Effector memory CD8-positive, alpha-beta T cell (primary cell): ENCODE measurements at places on chromosomes 6 and 20.

DNA sequence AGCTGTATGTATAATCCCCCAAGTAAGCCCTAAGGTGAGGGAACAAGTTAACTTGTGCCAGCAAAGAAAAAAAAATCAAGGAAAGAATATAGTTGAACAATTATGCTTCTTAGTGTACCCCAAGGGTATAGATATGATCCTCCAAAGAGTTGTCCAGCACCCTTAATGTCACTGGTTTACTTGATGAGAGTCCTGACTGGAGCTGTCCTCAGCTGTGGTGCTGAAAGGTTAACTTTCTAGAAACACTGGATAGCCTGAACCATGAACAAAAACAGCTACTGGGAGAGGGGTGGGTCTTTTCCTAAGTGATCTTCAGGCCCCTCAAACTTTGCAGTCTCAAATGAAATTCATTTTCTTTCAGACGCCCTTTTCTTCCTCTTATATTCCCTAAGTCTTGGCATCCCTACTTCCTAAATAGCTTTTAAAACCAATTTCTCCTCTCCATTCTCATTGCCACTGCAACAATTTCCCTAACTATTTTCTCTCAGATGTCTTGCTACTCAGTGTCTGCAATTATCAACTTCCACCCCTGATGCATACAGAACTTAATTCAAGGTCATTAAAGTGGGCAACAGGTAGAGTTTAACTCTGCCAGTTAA is 83.5 kb upstream of the PROKR2 start:
- no peak for DNase-seq
- peaks cover 31% of the 10 kb centered on the region for H3K27me3 ChIP-seq
- H3K36me3 ChIP-seq = no peaks in the 10 kb centered on the region
- H3K4me3 ChIP-seq = no peak overlapping the region
- H3K27ac ChIP-seq = no peak overlapping the region

DNA sequence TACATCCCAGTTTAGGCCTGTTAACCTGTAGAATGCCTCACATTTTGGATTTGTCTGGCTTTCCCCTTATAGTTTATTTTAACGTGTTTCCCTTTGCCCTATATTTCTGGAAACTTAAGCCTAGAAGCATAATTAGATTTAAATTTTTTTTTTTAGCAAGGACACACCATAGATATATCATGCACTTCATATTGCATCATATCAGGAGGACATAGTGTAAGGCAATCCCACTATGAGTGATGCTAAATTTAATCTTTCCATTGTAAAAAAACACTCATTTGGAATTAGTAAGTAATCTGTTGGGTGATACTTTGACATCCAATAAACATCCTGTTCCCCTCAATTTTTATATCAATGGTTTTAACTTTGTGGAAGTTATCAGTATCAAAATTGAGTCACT is 10.3 kb upstream of the FAXC start:
- H3K4me1 ChIP-seq = no peaks in the 10 kb centered on the region
- H3K27ac ChIP-seq = no peak overlapping the region
- no peaks in the 10 kb centered on the region for H3K36me3 ChIP-seq
- DNase-seq = no peak
- no peak overlapping the region for H3K4me3 ChIP-seq

DNA sequence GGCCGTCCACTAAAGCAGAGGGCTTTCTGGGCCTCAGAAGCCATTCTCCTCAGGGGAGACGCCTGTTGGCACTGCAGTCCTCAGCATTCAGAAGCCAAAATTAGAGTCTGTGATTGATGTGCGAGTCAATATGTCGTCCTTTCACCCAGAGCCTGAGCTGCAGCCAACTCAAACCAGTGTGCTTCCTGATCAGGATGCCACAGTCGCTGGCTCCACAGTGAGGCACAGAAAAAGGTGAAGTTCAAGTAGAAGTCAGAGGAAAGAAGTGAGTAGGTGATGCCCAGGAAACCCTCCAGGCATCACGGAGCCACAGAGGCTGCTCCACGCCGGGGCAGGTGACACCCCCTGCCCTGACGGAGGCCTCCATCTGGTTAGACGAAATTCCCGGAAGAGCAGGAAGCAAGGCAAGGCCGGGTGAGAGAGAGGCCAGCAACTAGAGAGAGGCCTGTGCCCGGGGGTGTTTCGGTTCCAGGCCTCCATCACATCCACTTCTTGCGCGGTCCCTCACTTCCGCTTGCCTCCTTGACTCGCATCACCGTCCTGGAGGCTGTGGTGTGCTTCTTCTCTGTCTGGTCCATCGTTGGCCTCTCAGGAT is 177.7 kb upstream of the SNX9 start:
- H3K4me1 ChIP-seq = peaks cover 2% of the 10 kb centered on the region
- no peak overlapping the region for H3K27ac ChIP-seq
- H3K4me3 ChIP-seq = no peak overlapping the region

GRCh38 chr6:42333612-42334011 is 116.0 kb upstream of the MRPS10 start:
- DNase-seq = no peak
- no peak overlapping the region for H3K4me3 ChIP-seq
- peaks cover 50% of the 10 kb centered on the region for H3K4me1 ChIP-seq
- peak overlapping the region; percentile 71 for H3K27ac ChIP-seq

DNA sequence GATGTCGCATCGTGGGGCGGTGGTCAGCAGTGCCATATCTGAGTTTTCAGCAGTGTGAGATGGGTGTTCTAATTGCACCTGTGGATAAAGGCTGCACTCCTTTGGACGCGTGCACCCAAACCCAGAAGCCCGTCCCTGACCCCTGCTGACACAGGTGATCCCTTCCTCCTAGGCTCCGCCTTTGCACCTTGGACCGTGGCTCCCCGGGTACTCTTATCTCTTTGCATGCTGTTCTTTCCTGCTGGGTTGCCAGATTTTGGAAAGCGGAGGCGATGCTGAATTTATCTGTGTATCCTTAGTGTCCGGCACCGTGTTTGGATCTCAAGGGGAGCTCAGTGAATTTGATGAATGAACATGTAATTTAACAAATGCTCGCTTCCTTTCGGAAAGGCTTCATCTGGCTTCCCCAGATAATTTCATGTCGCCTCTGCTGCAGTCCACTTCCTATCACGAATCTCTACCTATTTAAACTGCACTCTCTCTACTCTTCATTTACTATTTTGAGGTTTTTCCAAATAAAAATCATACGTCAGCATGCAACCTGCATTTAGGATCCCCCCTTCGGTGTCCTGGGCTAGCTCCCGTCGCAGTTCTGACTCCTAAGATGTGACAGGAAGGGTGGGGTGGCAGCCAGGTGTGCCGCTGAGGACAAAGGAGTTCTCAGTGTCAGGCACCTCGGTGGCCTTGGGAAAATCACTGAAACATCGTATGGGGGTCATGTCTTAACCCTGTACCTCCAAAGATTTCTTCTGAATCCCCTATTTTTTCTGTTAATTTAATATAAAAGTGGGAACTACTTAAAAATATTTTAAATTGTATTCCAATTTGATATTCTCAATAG is 753 bp upstream of the PERP start:
- H3K4me1 ChIP-seq = peaks cover 18% of the 10 kb centered on the region
- no peaks in the 10 kb centered on the region for H3K27me3 ChIP-seq
- DNase-seq = no peak
- H3K36me3 ChIP-seq = no peaks in the 10 kb centered on the region
- H3K4me3 ChIP-seq = peak overlapping the region; percentile 89

DNA sequence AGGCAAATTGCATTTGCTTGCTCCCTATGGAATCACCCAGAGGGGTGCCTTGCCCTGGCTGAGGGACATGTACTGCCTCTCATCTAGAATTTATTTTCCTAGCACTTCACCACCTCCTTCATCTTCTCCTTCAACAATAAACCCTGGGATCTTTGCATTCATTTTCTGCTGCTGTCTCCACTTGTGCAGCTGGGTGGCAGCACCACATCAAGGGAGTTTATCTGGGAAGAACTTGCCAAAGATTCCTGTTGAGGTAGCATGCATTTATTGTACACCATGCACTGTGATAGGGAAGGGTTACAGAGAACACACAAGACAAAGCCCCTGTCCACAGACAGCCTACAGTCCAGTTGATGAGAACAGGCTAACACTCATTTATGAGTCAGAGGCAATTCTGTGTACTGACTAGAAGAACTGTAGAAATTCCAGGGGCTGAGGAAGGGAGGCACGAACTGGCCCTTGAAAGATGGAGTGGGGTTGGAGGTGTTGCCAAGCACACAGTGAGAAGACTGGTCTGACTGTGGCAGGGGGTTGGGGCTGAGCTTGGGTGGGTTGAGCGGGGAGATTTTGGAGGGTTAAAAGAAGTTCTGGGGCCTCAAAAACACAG is 17.5 kb downstream of the C20orf173 start:
- no peak overlapping the region for H3K4me3 ChIP-seq
- peaks cover 7% of the 10 kb centered on the region for H3K4me1 ChIP-seq
- peak overlapping the region; percentile 22 for H3K27ac ChIP-seq
- DNase-seq = no peak

- no peak overlapping the region for H3K4me3 ChIP-seq
- DNase-seq = no peak
- H3K27ac ChIP-seq = no peak overlapping the region
Measured at GRCh38 chr20:61733891-61734732, 331.6 kb downstream of the TAF4 start.

GRCh38 chr20:45039475-45039820 is 61.5 kb downstream of the KCNS1 start:
- no peak for DNase-seq
- no peak overlapping the region for H3K27ac ChIP-seq
- peaks cover 50% of the 10 kb centered on the region for H3K36me3 ChIP-seq
- no peak overlapping the region for H3K4me3 ChIP-seq
- H3K27me3 ChIP-seq = no peaks in the 10 kb centered on the region

DNA sequence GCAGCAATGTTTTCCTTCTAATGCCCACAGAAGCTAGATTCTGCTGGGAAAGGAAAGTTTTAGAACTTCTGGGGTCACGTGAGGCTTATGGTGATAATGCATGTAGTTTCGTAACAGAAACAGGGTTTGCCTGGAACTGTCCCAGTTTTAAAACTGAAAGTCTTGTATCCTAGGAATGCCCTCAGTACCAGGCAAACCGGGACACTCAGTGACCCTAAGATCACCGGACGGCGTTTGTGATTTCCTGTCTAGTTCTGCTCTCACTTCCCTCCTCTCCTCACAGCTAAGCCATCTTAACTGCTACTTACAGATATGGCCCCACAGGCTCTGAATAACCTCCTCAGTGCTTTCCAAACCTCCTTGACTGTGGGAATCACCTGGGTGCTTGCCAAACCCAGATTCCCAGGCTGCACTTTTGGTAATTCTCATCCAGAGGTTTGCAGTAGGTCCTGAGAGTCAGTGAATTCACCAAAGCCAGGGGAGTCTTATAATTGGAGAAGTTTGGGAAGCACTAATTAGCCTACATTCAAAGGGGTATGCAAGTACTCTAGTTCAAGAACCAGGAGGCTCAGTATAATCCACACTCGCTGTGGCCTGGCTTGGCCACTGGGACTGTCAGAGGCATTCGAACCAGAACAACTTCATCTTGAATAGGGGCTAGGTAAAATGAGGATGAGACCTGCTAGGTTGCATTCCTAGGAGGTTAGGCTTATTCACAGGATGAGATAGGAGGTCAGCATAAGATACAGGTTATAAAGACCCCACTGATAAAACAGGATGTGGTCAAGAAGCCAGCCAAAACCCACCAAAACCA is 231.6 kb upstream of the MYLIP start:
- no peak for DNase-seq
- peaks cover 5% of the 10 kb centered on the region for H3K4me1 ChIP-seq
- H3K27me3 ChIP-seq = no peaks in the 10 kb centered on the region
- no peak overlapping the region for H3K4me3 ChIP-seq
- H3K27ac ChIP-seq = no peak overlapping the region

GRCh38 chr6:162708971-162709370 is 18.6 kb downstream of the PRKN start:
- no peaks in the 10 kb centered on the region for H3K27me3 ChIP-seq
- no peak overlapping the region for H3K27ac ChIP-seq
- no peak for DNase-seq
- no peaks in the 10 kb centered on the region for H3K4me1 ChIP-seq

DNA sequence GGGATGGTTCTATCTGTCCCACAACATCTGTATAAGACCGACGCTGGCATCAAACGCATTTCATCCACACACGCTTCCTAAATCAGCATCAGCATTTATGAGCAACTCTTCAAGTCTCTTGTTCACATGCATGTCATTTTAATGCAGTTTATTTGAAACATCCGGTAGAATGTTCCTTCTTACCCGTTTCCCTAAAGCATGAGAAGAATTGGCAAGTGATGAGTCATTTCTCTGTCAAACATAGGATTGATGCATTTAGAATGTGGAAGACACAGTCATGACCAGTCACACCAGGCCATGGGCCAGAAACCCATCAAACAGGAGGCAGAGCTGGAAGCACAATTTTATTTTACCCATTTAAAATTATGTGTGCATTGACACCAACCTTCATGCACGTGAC is 122.8 kb downstream of the UST start:
- no peaks in the 10 kb centered on the region for H3K36me3 ChIP-seq
- DNase-seq = no peak
- no peaks in the 10 kb centered on the region for H3K27me3 ChIP-seq
- peaks cover 46% of the 10 kb centered on the region for H3K4me1 ChIP-seq

GRCh38 chr6:2247664-2248063 is 2.3 kb upstream of the GMDS start:
- peak overlapping the region; percentile 48 for H3K4me3 ChIP-seq
- peaks cover 10% of the 10 kb centered on the region for H3K36me3 ChIP-seq
- peaks cover 35% of the 10 kb centered on the region for H3K4me1 ChIP-seq
- H3K27ac ChIP-seq = no peak overlapping the region
- H3K27me3 ChIP-seq = no peaks in the 10 kb centered on the region

DNA sequence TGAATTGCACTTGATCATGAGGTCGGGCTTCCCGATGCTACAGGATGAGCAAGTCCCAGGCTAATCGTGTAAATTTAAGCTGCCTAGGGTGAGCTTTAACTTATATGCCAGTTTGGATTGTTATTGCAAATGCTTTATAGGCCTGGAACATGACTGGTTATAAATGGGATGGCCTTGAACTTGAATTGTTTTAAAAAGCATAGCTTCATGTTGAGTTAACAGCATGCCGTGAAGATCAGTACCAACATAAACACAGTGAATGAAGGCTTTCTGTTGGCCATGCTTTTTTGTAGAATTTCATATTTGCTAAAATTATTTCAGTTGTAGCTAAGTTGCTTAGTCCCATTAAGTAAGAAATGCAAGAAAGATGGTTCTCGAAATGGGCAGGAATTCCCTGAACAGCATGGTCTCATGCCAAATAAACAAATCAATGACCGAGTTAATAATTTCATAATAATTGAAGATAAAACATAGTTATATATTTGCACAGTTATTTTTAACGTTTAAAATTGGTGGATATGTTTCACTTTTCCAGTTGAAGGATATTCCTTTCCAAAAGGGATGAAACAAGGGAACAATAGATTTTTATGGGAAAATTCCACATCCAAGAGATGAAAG is 76.6 kb upstream of the ARID1B start:
- no peaks in the 10 kb centered on the region for H3K4me1 ChIP-seq
- DNase-seq = no peak
- peaks cover 34% of the 10 kb centered on the region for H3K27me3 ChIP-seq
- H3K36me3 ChIP-seq = no peaks in the 10 kb centered on the region
